Stimulated activated CD8-positive, alpha-beta memory T cell treated with anti-CD3 and anti-CD28 coated beads, Interleukin-7, amount 100 ng/mL, for 1 hour (primary cell): ENCODE measurements at places on chromosomes 2 and 18.

DNA sequence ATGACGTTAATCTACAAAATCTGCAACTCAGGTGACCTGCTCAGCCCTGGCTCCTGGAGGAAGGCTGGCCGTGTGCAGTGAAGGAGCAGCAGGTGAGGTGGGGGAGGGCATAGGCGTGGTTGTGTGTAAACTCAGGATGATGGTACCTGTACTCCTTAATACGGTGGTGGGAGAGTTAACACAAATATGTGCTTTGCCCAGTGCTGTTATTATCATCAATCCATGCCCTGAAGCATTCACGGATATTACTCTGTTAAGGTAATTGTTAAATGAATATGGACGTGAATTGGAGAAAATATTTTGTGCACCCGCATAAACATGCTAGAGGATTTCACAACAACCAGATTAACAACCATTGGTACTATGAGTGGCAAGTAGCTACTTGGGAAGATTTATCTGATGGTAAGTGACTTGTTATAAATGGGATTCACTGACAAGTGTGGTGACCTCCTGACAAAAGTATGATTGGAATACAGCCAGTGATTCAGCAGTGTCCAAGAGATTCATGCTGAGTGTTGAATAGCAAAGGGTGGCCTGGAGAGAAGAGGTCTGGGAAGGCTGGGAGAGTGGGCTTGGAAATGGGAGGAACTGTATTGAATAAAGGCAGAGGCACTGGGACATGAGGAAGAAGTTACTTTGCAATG, 194.1 kb downstream of the TPGS2 start:
- DNase-seq = no peak

DNA sequence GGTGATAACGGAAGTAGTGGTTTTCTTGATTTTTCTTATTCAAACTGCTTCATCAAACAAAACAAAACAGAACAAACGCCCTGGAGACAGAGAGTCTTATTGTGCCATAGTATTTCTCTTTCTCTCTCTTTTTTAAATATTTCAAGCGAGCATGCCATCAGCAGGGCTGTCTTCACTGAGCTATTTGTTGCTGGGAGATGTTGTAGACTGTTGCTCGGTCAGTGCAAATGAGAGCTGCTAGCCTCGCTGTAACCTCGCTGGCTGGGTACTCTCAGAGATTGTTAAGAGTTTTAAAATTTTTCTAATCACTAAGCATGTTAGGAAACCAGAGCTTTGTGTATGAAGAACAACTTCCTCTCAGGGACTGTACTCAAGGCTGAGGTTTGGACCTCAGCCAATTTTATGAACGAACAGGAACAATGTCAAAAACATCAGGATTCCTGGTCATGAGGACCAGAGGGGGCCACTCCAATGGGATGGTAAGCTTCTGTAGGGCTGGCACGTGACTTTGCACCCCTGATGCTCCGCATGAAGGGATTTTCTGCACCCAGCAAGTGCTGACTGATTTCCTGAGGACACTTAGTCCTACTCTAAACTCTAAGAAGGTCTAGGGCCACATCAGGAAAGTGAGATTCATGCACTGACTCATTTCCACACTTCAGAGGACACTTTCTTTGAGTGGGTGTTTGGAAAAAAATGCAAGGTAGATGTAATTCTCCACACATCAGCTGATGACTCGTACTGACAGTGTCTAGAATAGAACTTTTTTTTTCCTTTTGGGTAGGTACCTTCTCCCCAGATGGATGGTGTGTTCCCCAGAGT, 59.8 kb upstream of the IL1R1 start:
- DNase-seq = no peak

DNA sequence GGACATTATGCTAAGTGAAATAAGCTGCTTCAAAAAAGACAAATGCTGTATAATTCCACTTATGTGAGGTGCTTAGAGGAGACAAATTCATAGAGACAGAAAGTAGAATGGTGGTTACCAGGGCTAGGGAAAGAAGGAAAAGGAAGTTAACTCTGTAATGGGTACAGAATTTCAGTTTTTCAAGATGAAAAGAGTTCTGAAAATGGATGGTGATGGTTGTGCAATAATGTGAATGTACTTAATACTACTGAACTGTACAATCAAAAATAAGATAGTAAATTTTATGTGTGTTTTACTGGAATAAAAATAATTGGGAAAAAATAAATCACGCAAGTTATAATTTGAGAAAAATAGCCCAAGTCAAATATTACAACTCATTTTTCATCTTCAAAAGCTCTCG, 27.5 kb downstream of the ARHGAP25 start:
- no peak for DNase-seq

DNA sequence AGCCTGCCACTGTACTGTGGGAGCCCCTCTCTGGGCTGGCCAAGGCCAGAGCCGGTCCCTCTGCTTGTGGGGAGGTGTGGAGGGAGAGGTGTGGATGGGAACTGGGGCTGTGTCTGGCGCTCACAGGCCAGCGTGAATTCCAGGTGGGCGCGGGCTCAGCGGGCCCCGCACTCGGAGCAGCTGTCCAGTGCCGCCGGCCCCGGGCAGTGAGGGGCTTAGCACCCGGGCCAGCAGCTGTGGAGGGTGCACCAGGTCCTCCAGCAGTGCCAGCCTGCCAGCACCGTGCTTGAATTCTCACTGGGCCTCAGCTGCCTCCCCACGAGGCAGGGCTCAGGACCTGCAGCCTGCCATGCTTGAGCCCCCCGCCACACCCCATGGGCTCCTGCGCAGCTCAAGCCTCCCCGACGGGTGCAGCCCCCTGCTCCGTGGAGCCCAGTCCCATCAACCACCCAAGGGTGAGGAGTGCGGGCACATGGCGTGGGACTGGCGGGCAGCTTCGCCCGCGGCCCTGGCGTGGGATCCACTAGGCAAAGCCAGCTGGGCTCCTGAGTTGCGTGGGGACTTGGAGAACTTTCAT, 69.5 kb upstream of the ABCA12 start:
- DNase-seq = no peak

DNA sequence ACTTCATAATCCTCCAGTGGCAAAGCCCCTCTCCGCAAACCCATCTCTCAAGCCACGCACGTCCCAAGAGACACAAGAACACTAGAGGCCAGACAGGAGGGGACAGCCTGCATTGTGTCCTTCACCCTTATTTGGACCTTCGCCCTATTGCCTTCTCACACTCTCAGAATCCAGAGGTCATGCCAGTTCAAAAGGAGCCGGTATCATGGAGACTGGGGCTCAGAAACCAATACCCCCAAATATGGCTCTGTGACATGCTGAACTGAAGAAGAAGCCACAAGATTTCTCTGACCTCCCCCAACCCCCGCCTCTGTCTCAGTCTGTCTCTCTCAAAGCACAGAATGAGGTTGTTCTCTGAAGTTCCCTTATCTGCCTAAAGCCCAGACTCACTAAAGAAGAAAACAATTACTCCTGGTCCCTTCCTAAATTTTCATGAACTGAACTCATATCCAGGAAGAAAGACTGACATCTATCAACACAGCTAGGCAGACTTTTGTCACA, 19.2 kb upstream of the SPATA3 start:
- DNase-seq = no peak

- no peak for DNase-seq
Observed at GRCh38 chr2:197286805-197287595, 23.6 kb downstream of the ANKRD44 start.

GRCh38 chr2:128310761-128311160, 7.9 kb downstream of the HS6ST1 start:
- DNase-seq = no peak

GRCh38 chr2:26532301-26533250, 54.7 kb upstream of the OTOF start:
- DNase-seq = no peak

GRCh38 chr2:223203971-223204929, 152.3 kb downstream of the KCNE4 start:
- DNase-seq = no peak

GRCh38 chr2:197248623-197249022, 62.0 kb downstream of the ANKRD44 start:
- no peak for DNase-seq

DNA sequence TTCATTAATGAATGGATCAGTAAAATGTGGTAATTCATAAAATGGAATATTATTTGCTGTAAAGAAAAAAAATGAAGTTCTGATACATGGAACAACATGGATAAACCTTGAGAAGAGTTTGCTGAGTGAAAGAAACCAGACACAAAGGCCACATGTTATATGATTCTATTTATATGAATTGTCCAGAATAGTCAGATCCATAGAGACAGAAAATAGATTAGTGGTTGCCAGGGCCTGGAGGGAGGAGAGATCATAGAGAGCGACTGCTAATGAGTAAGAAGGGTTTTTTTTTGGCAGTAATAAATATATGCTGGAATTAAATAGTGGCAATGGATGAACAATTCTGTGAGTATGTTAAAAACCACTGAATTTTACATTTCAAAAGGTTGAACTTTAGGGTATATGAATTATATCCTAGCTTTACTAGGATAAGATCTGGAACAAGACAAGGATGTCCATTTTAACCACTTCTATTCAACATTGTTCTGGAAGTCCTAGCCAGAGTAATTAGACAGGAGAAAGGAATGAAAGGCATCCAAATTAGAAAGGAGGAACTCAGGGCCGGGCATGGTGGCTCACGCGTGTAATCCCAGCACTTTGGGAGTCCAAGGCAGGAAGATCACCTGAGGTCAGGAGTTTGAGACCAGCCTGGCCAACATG, 48.8 kb downstream of the MAPRE2 start:
- DNase-seq = no peak

GRCh38 chr2:96407041-96407918, 71.7 kb downstream of the NCAPH start:
- DNase-seq = peak; percentile 50

- no peak for DNase-seq
Observed at GRCh38 chr2:70956141-70956540, 20.4 kb downstream of the ATP6V1B1 start.

- DNase-seq = no peak
Observed at GRCh38 chr18:23350188-23350587, 102.9 kb upstream of the RIOK3 start.

DNA sequence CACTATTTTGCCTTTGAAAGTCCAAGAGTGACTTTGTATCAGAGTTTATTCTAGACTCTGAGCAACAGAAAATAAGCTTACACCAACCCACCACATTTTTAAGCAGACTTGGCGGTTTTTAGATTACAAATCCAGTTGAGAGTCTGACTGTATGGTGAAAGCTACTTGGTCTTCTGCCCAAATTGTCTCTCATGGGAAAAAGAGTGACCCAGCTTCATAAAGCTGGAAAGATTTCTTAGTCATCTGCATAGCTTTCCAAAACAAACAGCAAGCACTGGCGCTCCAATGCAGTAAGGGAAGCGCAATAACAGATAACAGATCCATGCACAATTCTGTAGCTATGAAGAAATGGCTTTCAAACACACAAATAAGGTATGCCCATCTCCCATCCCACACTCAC, 7.1 kb downstream of the DSG1 start:
- DNase-seq = no peak

DNA sequence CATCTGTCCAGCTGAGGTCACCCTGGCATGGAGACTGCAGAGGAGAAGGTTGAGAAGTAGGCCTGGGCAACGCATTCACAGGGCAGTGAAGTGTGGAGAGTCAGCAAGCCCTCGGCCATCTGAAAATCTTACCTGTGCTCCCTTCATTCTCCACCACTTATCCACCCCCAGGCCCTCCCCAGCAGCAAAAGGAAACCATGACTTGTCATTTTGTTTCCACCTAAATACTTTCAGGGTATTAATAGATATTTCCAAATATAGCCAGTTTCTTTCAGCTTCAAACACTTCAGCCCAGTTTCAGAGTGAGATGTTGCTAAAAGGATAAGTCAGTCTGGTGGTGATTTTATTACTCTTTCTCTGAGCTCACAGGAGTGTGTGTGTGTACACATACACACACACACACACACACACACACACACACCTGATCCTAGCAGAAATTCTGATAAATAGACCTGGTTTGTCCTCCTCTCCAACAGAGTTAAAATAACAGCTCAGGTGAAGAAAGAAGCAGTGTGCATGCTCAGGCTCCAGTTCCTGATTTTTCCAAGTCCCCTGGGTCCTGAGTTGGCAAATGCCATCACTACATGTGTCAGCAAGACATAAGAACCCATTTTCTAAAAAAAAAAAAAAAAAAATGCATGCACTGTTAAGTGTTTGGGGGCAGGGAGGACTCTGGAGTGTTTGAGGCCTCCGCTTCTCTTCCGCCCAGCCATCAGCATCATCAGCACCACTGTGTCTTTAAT, 82.8 kb downstream of the LOXHD1 start:
- no peak for DNase-seq

- no peak for DNase-seq
Observed at GRCh38 chr2:103155308-103155707, 393.5 kb downstream of the TMEM182 start.

GRCh38 chr2:64352292-64352691, 101.7 kb upstream of the LGALSL start:
- no peak for DNase-seq
